ENCODE measurements at places on chromosomes 2 and 18. TPM values are rescaled to one million over a fixed set of nuclear protein-coding genes. Genes with fewer than 3 reads are reported as not detected.

Gene ACMSD
- total RNA-seq = not detected

DNA sequence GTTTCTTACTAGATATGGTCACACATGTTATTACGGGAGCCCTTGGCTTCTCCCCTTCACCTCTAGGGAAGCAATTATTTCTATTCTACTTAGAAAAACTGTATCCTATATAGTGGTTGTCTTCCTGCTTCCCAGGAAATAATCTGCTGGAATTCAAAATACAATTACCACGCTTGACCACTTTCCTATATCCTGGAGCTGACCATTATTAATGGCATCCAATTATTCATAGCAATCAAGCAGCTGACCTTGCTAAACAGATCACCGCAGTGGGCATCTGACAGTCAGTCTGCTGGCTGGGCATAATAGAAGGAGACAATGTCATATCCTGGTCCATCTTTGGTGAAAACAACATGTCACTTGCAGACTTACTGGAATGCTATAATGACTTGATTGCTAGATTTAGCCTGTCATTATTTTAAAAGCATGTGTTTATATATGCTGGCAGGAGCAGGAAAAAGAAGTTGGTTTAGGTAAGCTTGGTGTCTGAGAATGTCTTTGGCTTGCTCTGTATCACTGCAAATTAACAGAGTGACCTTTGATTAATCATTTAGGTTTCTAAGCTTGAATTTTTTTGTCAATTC, 325.6 kb upstream of the FAM98A start:
- no peak for DNase-seq

DNA sequence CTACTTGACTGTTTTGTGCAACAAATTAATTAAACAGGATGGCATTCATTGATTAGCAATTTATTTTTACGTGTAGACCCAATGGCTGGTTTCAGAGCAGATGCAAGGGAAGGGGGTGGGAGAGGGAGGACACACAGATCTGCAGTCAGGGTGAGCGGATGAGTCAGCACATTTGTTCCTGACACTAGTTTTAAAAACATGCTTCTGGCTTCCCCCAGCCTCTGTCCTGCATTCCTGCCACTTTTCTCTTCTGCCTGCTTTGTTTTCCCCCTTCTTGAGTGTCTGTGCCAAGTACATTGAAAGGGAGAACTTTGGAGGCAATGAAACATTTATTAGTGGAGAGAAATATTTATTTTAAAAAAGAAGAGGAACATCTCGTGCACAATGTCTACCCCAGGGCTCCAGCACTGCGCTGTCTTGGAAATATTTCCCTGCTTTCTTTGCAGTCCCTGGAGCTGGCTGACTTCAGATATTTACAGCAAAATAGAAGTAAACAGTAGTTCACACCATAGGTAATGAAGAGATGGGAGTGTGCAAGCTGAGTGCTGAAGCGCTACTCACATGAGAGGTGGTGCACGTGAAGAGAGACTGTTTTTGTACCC, 52.2 kb downstream of the NRP2 start:
- DNase-seq = peak; percentile 67

GRCh38 chr2:160977376-160977775, 182.9 kb upstream of the TANK start:
- no peak for DNase-seq

Gene ZNF396
- total RNA-seq = 3.1 TPM

GRCh38 chr2:217482056-217482710, 520.6 kb downstream of the TNS1 start:
- DNase-seq = no peak

Gene C2orf78
- total RNA-seq = 0.45 TPM

GRCh38 chr18:64233851-64234250, 85.0 kb upstream of the LINC00305 start:
- DNase-seq = no peak

Gene ALPP
- total RNA-seq = 1.5 TPM

DNA sequence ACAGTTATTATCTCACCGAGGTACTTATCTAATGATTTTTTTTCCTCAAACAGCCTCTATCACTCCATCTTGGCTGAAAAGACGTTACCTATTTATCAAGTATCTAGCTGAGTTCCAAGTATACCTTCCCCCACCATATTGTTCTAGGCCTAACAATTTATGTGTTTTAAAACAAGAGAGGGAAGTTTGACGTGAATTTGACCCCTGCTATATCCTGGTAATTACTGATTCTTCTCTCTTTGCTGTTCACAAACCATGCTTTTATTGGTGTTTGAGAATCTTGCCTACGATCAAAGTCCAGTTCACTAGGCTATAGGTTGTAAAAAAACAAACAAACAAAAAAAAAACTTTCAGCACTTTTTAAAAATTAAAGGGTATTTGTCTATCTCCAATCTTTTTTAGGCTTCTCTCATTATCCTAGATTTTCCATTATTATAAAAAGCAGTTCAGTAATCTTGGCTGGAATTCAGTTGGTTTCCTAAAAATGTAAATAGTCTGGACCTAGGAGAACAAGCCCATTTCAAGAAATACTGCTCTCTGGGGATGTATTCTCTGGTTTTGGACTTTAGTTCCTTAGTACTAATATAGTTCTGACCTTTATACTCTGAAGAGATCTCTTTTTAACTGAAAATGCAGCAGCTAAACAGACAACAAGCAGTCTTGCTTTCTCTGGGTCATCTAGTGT, 505.4 kb downstream of the CPS1 start:
- DNase-seq = no peak

DNA sequence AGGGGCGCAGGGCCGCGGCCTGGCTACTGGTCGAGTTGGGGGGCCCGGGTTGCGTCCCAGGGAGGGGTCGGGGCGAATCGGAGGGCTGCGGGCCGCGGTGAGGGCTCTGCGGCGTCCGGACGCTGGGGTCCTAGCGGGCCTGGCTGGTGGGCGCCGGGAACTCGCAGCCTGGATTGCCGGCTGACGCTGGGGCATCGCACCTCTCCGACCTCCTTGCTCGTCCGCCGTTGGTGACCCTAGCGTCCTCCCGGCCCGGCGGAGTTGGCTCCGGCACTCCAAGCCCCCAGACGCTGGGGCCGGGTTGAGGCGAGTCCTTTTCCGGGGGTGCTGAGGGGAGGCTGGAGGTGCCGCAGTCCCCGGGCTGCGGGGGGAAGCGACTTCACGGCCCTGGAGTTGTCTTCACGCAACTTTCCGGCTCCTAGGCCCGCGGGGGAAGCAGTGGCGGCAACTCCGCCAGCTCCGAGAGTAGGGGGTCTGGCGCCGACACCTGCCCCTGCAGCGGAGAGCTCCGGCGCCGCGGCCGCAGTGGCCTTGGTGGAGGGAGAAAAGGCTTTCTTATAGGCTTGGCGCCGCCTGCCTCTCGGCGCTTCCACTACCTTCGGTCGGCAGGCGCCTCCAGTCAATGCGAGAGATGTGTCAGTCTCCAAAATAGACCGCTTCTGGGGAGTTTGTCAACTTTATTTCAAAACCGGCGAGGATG, 70.3 kb downstream of the HAUS1 start:
- DNase-seq = no peak
